NAMALWA (cell line): ENCODE measurements at places on chromosomes 6 and 20.

DNA sequence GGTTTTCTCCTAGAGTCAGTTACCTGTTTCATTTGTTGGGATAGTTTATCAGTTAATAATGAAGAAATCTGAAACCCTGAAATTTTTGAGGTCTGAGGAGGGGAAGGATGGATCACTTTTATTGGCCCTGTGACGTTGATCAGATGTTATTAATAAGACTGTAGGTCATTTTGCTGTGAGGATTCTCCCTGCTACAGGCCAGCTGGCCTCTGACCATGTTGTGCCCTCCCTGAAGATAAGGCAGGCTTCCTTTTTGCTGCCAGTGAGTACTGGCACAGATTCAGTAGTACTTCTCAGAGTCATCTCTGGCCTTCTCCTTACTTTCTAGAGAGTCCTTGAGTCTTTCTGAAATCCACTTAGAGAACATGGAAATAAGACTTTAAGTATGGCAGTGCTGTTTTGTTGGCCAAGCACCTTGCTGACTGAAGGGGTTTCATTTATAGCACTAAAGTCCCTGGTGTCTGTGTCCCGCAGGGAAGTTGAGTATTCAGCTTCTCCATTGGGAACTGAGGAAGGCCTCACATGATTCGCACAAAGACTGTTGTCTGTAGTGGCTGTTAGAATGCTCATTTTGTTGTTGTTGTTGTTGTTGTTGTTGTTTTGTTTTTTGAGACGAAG, 202.6 kb downstream of the DTNBP1 start:
- no peak for DNase-seq

- DNase-seq, result no peak
Observed at GRCh38 chr6:28634761-28635546, 109.3 kb downstream of the GPX5 start.

DNA sequence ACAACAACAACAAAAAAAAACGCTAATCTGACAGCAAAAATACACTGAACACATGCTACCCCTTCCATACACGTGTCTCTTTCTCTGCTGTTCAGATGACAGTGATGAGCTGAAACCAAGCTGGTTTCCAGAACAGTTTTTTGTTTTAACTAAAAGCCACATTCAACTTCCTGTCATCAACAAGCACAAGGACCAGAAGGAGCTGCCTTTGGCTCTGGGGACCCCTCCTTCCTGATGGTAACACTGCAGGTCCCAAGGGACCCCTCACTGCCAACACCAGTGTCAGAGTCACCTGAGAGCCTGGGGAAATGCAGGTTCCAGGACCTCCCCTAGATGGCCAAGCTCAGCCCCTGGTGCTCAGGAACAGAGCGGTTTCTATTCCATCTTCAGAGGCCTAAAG, 6.0 kb downstream of the CST7 start:
- DNase-seq, result peak; percentile 53

- DNase-seq, result no peak
Observed at GRCh38 chr6:136251394-136251793, 1.3 kb upstream of the MTFR2 start.

DNA sequence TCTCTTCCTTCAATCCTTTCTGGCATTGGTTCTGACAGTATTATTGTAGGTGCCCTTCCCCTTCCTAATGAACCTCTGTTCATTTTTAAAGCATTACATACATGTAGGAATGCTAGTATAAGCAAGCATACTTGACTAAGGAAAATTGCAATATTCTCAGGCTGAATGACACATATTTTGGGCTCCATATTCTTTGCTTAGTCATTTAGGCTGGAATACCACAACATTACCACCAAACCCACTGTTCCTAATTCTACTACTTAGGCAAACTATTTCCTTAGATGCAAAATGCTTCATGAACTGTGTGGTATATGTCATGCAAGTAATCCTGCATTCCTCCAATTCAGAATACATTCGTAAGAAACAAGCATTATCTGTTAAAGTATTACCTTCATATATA, 113.9 kb downstream of the PRDM1 start:
- no peak for DNase-seq

GRCh38 chr20:62146019-62146755, 2.6 kb downstream of the SS18L1 start:
- no peak for DNase-seq

GRCh38 chr6:41132254-41132653, 21.9 kb downstream of the TREML1 start:
- no peak for DNase-seq

DNA sequence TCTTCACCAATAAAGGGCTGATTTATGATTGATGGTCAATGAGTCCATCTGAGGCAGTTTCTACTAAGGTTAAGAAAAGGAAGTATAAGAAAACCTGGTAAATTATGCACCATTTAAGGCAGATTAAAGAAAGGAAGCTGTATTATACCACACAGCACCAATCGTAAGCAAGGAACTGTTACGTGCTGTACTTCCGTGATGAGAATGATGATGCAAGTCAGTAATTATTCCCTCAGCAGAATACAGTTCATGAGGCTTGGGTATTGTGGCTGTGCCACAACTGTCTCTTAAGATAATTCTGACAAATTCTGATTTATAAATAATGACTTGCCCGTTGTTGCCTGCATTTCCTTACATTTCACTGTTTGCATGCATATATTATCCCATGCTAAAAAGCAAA, 699.0 kb downstream of the HDGFL1 start:
- no peak for DNase-seq

DNA sequence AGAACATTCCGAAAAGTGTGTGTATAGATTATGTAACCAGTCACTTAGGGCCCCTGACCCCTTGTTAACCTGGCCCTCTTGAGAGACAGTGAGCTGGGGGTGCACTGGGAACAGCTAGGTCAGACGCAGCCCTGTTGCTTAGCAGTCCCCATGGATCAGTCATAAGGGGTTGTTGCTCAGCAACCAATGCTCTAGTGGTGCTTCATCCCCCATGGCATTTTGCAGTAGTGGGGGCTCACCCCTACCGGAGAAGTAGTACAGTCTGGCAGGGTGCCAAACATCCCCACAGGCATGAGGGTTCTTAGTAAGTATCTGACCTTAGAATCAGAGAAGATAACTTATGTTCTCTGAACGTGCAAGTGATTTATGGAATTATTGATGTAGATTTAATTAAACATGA, 12.3 kb downstream of the PKIB start:
- DNase-seq, result no peak

GRCh38 chr20:21670126-21670525, 35.3 kb upstream of the PAX1 start:
- no peak for DNase-seq

GRCh38 chr20:61891916-61892649, 173.6 kb downstream of the TAF4 start:
- no peak for DNase-seq

DNA sequence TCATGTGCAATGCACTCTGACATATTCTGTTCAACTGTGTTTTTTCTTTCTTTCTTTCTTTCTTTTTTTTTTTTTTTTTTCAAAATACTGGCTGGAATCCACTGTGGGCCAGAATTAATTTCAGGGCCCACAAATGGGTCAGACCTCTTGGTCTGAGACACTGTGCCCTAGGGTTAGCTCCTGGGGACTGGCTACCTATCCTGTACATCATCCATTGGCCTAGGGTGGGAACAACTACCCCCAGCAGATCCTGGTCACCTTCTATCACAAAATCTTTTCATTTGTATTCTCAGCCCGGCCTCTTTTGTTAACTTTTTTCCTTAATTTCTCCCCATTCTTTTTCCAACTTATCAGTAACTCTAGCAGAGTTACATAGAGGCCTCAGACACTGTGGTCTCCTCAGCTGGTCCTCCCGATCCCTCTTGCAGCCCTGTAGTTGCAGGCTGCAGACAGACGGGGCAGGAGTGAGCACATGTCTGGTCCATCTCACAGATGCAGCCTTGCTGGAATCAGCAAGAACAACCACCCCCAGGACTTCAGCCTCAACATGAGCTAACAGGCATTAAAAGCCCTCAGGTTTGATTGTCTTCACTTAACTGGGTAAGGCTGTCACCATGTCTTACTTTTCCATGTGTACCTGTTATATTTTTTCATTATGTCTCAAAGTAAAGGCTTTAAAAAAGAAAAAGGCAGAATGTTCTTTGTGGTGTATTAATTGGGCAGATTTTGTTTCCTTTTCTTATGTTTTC, 41.3 kb downstream of the TXLNB start:
- peak; percentile 87 for DNase-seq

DNA sequence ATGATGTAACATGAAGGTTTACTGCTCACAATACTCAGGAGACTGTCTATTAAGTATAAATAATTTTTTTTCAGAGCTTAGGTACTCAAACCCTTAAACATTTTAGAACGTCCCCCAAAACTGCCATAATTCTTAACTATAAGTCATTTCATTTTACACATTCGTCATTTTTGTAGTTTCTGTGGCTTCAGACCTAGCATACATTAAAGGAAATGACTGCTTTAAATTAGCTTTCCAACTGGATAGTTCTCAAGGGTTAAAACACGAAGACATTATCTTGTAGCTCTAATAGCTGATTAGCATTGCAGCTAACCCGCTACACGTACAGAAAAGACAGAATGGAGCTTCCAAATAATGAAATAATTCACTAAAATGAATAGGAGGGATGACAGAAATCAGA, 24.9 kb upstream of the PLN start:
- no peak for DNase-seq

GRCh38 chr20:40054311-40054710, 634.7 kb downstream of the MAFB start:
- no peak for DNase-seq

DNA sequence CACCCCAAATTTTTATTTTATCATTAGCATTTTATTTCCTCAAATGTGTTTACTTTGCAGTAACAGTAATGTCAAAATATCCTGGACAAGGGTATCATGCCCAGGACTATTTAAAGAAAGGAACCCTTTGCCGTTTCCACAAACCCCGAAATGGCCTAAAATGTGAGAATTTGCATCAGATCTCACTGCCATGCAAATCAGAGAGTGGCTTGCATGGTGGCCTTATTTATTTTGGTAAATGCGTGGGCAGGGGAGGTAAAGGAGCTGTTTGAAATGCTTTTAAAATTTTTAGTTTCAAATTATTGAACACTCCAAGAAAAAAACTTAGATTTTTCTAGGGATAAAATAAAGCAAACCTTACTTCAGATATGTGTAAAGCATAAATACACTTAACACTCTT, 43.8 kb downstream of the ADAT2 start:
- DNase-seq, result no peak

GRCh38 chr6:116894669-116895068, 17.6 kb downstream of the RFX6 start:
- no peak for DNase-seq

GRCh38 chr20:46028772-46029371, at the start of gene SLC12A5:
TSS of gene SLC12A5 (plus strand) at chr20:46029215. CDS start at chr20:46029345, 130 bp downstream.
- DNase-seq, result no peak

GRCh38 chr6:89723046-89723445, 84.5 kb upstream of the LYRM2 start:
- no peak for DNase-seq

- peak; percentile 22 for DNase-seq
Observed at GRCh38 chr6:12369781-12370262, 79.7 kb downstream of the EDN1 start.

DNA sequence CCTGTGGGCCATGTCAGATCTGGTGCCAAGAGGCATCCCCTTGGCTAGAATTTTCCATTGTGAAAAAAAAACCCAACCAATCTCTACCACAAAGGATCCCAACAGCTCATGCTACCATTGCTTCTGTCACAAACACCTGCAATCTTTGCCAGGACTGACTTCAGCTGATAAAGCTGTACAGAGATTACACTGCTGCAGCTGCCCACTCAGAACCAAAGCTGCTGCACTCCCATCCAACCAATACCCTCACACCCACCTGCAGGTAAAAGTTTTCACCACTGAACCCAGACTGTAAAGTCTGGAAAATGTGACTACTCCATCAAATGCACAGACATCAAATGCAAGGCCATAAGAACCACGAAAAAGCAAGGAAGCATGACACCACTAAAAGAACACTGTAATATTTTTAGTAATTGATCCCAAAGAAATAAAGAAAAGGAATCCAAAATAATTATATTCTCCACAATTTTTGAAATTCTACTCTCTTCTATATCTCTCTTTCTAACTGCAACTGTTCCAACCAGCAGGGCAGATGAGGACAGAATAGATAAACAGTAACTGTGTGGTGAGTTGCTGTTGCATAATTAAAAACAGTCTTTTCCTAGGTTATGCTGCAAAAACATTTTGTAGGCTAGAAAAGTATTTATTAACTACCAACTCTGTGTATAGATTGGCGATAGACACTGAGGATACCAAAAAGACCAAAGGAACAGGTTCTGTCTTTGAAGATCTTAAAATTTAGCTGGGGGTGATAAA, 128.0 kb upstream of the MCHR2 start:
- no peak for DNase-seq

GRCh38 chr6:53985366-53985765, 125.9 kb upstream of the MLIP start:
- no peak for DNase-seq

- DNase-seq, result no peak
Observed at GRCh38 chr6:56684342-56685101, 41.8 kb upstream of the DST start.

GRCh38 chr6:20426177-20427082, 24.8 kb downstream of the E2F3 start:
- DNase-seq, result no peak

DNA sequence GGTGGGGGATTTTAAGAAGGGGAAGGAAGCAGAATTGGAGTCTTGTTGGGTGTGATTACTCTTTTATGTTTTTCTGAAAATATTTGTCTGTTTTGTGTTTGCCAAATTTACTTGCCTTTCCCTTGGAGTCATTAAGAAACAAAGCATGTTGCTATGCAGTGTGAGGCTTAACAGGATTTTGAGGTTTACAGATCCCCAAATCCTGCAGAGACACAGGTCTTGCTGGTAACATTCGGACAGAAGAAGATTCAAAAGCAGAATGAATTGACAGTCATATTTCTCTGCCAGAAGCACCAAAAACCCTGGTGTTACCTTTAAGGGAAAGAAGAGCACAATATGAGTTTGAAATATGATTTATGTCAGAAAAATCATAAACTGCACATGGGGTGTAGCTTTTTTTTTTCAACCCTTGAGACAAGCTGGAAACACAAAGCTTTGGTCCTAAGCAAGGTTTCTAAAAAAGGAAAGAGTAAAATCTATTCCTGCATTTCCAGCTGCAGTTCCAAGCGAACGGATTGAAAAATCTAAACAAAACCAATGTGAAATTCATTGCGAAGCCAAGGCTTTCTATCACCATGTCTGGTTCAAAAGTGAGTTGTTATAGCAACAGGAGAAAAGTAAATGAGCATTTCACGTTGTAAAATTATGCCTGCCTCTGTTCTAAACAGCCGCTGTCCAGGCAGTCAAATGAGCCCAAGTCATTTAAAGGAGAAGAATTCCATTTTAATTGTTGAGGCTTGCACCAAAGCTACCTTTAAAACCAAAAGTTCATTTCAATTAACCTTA, 358.9 kb upstream of the SASH1 start:
- no peak for DNase-seq

DNA sequence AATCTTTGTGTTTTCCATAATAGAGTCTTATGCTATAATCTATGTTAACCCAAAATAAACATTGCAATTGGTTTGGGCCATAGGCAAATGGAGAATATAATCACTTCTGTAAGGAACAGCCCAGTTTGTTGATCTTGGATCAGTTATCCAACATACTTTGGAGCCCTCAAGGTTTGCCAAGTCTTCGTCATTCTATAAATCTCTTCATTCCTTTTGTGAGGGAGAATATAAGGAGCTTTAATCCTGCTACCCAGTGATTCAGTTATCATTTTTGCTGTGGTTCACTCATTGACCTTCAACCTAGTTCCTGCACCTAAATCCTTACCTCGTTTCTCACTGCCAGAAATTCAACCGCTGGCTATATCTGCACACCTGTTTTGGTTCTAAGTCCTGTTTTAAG, 500.3 kb upstream of the PTCHD4 start:
- no peak for DNase-seq
